ENCODE measurements at places on chromosomes 16 and 17. TPM values are rescaled to one million over a fixed set of nuclear protein-coding genes. Genes with fewer than 3 reads are reported as not detected.

GDE1 gene
- 66.7 TPM for total RNA-seq

PRSS8 gene
- not detected for total RNA-seq

WIPF2 gene
- total RNA-seq: 5.3 TPM

CFAP119 gene
- total RNA-seq: 2.9 TPM

SDR42E1 gene
- total RNA-seq: under 0.01 TPM

BCL6B gene
- total RNA-seq: 7.3 TPM

PLLP gene
- total RNA-seq: 0.31 TPM

KRT25 gene
- not detected for total RNA-seq

Measured in aortic smooth muscle cell (primary cell).